Hypothalamus (tissue), 51 donors: ENCODE measurements at places on chromosomes 6 and 20.
A peak's percentile ranks its signal among the peaks of the same experiment; 100 is the strongest.

- DNase-seq, result no peak
Observed at GRCh38 chr20:3759884-3760283, 7.7 kb downstream of the ADISSP start.

DNA sequence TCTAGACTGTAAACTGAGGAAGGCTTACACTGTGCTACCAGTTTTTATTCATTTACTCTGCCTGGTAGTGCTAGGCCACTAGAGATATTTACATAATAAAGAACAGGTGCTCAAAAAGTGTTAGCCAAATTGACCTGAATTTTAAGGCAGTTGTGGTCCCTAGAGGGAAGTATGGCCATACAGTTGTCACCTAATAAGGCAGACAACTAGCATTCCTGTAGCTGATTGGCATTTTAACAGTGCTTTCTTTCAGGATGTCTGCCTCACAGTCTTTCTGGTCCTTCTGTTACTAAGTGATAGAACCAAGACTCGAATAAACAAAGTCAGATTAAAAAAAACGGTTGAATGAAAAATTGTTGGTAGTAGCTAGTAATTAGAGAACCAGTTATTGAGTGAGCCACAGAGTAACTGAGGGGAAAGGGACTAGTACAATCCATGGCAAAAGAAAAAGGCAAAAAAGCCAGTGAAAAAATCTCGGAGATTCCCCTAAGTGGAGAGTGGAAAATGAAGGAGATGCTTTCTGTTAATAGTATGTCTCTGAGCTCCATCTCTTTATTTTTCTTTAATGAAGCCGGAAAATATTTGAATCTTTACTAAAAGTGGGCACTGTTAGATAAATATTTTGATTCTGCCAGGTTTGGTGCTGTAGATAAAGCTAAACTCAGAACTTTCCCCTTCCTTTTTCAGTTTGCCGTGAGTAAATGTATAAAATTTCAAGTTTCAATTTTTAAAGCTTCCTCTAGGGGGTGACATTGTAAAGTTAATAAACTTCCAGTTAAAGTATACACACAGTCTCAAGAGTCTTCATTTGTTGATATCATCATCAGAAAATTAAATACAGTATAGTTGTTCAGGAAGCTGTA is 9.1 kb downstream of the VTA1 start:
- DNase-seq, result no peak

- DNase-seq, result peak; percentile 35
Observed at GRCh38 chr20:64057628-64058498, 5.1 kb upstream of the TCEA2 start.

DNA sequence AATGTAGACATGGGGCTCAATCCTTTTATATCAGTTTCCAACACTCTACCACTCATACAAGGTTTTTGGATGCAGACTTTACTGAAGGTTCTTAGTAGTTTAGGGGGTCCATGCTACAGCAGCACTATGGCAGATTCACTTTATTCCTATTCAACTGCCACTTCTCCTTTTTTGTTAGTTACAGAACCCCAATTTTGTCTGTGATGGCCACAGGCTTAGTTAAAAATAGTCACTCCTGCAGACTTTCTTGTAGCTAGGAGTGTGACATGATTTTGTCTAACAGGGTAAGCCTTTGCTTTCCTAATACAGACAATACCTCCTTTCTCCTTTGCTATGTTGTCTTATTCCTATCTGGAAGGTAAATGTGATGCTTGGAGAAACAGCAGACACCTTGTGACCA is 90.0 kb upstream of the SLC24A3 start:
- no peak for DNase-seq

DNA sequence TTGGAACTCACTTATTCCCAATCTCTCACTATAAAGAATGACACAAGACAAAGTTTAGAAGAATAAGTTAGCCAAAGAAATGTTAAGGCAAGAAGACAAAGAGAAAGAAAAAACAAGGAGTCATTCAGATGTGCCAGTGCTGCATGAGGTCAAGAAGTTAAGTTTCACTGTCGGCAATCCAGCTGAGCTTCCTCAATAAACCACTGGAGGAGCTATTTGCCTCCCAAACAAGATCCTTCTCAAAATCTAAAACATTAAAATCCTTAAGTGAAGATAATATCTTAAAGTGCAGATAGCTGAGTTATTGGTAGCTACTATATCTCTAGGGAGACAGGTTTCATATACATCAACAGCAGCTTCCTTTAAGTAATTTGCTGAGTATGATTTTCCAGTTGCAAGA is 512.3 kb downstream of the HDGFL1 start:
- DNase-seq, result no peak

DNA sequence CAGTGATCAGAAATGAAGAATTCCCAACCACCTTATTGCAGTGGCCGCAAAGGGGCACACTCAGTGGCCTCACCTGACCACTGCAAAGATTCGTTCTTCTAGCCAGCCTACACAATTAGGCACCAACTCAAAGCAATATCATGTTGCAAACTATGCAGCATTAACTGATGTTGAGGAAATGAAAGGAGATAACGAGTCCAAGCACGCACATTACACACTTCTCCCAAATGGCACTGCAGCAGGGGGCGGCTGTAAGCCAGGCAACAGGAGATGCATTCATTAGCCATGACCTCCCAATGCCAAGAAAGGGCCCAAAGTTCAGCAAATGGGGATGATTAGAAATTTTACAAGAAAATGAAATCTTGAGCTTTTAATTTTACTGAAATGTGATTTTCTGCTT is 39.3 kb downstream of the ATXN1 start:
- no peak for DNase-seq

DNA sequence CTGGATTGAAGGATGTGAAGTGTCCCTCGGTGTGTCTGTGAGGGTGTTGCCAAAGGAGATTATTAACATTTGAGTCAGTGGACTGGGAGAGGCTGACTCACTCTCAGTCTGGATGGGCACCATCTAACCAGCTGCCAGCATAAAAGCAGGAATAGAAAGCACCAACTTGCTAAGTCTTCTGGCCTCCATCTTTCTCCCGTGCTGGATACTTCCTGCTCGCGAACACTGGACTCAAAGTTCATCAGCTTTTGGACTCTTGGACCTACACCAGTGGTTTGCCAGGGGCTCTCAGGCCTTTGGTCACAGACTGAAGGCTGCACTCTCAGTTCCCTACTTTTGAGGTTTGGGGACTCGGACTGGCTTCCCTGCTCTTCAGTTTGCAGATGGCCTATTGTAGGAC is 220.3 kb upstream of the LRFN2 start:
- DNase-seq, result no peak

- DNase-seq, result no peak
Observed at GRCh38 chr6:47290124-47290834, 19.4 kb downstream of the TNFRSF21 start.

- no peak for DNase-seq
Observed at GRCh38 chr20:45036044-45036755, 64.7 kb downstream of the KCNS1 start.

GRCh38 chr6:14799928-14800327 is 445.9 kb upstream of the JARID2 start:
- peak; percentile 53 for DNase-seq

DNA sequence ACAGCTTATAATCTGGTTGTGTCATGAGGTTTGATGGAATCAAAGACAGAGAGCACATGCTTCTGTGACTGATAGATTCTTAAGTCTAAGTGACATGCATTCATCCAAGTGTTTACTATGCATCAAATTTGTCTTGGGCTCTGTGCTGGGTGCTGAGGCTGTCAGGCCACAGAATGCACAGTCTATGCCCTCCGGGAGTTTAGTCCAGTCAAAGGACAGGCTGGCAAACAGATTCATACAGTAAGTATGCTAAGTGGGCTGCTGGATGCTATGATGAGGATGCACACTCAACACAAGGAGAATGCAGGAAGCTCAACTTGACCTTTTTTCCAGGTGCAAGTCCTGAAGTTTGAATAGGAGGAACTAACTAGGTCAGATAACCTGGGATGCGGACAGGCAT is 146.7 kb downstream of the UST start:
- no peak for DNase-seq

GRCh38 chr6:153059311-153059710 is 56.8 kb upstream of the MTRF1L start:
- no peak for DNase-seq

DNA sequence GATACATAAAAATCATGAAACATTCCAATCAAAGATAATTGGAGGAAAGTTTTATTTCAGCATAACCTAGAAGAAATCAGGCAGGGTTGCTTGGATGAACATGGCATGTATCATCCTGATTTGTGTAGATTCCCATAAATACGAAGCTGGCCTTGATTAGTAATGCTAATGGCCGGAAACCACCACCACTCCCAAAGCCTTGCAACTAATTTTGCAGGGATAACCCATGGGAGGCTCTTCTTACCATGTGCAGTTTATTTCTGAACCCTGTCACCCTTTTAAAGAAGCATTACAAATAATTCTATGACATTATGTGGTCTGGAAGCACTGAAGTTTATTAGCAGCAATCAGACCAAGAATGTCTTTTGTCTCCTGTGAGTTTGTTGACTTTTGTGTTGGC is 80.8 kb downstream of the AIG1 start:
- no peak for DNase-seq

DNA sequence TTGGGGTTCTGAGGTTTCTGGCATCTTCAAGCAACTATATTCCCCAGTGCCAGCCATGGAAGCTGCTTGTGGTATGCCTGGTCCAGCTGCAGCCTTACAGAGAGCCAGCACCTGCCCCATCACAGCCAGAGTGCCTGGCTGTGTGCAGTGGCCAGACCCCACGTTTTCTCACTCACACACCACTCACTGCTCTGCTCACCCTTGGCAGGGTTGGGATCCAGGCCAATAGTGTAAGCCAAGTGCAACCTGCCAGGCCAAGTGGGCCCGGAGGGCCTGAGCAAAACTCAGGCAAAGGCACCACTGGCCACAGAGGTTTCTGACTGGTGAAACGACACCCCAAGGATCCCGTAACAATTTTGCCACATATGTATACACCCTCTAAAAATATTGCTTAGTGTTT is 67.9 kb upstream of the EYA4 start:
- DNase-seq, result no peak

DNA sequence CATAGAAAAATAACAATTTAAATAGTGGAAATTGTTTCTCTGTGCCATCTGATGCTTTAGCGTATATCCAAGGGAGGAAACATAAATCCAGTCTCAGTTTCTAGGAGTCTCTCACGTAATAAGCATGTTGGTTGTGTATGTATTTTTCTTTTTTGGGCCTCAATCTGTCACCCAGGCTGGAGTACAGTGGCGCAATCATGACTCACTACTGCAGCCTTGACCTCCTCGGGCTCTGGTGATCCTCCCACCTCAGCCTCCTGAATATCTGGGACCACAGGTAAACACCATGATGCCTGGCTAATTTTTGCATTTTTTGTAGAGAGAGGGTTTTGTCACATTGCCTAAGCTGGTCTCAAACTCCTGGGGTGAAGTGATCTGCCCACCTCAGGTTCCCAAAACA is 78.6 kb upstream of the PLN start:
- DNase-seq, result no peak

GRCh38 chr20:34543463-34544056 is 15.0 kb upstream of the MAP1LC3A start:
- no peak for DNase-seq

DNA sequence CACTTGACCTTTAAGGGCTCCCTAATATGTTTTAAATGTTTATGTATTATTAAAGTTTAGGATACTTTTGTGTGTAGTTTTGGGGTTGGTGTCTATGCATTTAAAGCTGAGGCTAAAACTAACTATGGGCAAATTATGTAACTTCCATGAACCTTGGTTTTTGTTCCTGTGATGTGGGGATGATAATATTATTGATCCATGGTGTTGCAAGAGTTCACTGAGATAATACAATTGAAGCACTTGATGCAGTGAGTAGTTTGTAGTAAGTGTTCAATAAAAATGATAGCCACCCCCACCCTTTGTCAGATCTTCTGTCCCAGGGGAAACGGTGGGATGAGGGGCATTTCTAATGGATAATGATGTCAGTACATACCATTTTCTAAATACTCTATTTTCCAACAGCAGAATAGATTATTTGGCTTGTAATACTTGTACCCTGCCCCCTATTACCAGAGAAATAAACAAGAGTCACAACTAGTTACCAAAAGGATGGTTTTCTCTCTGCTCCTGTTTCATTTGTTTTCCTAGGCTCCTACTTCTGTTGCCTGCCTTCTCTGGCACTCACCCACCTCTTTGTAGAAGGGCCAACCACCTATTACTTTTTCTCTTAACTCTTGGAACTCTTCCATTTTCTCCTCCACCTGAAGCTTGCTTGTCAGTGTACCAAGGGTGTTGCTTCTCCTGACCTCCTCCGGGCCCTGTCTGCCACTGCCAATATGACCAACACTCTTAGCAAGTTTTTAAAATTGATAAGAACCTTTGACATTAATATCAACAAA is 97.9 kb downstream of the RCAN2 start:
- DNase-seq, result no peak

DNA sequence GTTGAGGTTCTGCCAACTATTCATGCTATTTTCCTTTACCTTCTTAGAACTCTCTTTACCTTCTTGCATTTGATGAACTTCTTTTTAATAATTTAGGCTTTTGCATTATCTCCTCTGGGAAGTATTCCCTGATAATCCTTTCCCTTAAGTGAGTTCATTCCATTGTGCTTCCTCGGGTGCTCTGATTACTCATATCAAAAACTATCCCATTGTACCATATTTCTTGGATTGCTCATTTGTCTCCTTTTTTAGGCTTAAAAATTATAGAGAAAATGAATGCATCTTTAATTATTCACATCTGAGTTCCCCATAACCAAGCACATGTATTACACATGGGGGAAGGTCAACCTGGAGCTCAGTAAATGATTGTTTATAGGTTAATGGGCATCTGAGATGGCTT is 2.5 kb downstream of the CALHM4 start:
- DNase-seq, result no peak

DNA sequence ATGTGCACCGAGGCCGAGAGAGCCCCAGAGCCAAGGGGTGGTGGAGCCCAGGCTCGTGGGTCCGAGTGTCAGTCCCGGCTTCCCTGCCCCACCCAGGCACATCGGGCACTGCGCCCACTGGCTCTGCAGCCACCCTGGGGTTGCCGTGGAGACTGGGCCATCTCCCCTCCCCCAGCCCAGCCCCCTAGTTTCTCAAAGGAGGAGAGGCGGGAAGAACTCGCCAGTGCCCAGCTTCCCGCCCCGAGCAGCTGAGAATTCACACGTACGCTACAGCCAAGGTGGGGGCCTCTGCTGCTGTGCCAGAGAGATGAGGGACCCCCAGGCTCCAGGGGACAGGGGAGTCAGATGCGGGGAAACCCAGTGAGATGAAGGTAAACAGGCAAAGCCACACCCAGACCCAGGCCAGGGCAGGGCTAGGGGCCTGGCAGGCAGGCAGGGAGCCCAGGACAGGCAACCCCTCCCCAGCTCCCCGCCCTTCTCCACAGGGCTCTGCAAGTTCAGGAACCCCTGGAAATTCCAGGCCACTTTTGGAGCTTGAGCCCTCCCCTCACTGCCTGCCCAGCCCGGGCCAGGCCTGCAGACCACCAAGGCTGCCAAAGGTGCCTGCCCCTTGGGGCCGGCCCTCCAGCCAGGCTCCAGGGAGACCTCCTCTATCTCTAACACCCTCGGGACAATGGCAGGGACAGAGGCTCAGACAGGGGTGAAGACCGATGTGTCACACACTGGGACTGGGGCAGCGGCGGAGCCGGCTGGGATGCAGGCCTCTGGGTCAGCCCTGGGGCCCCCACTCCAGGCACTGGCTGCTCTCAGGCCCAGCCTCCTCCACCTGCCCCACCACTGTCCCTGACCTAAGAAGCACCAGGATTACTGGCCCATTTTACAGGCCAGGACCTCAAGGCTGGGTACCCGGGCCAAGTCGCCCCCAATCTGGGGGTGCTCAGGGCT is 6.0 kb downstream of the LAMA5 start:
- no peak for DNase-seq

GRCh38 chr6:31247813-31248212 is 24.1 kb downstream of the HLA-C start:
- no peak for DNase-seq
